Natural killer cell (primary cell): ENCODE measurements at places on chromosomes 16 and 17.
A peak's percentile ranks its signal among the peaks of the same experiment; 100 is the strongest.

GRCh38 chr17:56886288-56886731 lies 27.5 kb downstream of the TRIM25 start:
- DNase-seq, result no peak

DNA sequence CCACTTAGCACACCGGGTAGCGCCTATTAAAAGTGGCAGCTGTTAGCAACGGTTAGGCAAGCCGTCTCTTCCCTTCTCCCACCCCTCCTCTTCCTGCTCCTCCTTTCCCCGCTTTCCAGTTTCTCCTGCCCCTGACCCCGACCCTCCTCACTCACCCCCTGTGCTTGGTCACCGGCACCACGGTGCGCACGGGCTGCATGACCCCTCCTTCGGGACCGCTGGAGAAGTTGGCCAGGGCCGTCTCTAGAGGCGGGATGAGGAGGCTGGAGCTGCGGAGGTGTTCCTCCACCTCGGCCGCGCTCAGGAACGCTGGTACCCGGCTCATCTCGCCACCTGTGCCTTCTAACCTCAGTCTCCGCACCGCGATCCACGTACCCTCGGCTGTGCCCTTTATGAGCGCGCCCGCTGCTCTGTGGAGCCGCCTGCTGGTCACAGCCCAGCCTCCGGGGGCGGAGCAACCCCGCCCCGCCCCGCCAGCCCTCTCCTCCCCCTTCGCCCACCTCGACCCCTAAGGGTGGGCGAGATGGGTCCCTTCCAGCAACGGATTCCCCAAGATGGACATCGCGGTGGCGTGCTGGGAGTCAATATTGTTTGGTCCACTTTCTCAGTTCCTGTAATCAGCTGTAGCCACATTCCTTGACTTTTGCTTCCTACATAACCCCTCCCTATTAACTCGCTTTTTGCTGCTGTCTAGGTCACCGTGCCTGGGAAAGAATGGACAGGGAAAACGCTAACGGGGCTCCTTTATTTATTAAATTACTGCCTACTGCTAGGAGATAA lies at the start of gene CRYM:
Gene CRYM, minus strand, starts transcription at position 364 of the 780 bp plus-strand sequence. Its CDS starts 39 bp downstream, at position 325.
- peak; percentile 19 for DNase-seq

GRCh38 chr17:80614332-80615047 lies 69.9 kb downstream of the RPTOR start:
- no peak for DNase-seq

DNA sequence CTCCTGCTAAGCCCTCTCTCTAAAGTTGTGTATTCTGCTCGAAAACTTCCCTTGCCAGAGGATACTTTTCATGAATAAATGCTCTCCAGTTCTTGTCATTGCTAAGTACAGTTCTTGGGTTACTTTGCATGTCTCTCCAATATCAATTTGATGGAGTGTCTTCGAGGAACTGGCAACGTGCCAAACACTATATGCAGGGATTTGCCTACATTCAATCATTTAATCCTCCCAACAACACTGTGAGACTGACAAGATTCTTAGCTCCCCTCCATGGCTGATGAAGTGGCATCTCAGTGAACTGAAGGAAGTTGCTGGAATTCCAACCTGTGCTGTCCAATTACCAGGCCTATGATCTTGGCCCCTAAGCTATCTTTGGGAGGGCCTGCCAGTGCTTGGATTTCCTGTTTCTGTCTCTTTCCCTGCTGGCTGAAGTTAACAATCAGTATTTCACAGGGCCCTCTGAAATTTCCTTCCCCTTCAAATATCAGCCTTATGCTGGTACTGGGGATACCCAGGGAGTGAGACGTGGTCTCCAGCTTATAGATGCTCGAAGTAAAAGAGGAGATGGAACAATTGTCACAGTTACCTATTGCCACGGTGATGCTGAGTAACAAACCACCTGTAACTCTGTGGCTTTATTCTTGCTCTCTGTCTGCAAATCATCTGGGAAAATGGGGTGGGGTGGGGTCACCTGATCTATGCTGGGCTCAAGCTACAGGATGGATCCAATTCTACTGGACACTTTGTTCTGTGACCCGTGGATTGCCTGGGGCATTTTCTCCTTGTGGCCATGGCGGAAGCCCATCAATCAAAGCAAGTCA lies 19.4 kb upstream of the CRISPLD2 start:
- DNase-seq, result no peak

GRCh38 chr17:65679165-65679845 lies 117.9 kb upstream of the AXIN2 start:
- DNase-seq, result no peak
